ENCODE measurements at places on chromosomes 4 and X.

GRCh38 chrX:69068301-69069085 is 96.8 kb downstream of the PJA1 start:
- DNase-seq: no peak

DNA sequence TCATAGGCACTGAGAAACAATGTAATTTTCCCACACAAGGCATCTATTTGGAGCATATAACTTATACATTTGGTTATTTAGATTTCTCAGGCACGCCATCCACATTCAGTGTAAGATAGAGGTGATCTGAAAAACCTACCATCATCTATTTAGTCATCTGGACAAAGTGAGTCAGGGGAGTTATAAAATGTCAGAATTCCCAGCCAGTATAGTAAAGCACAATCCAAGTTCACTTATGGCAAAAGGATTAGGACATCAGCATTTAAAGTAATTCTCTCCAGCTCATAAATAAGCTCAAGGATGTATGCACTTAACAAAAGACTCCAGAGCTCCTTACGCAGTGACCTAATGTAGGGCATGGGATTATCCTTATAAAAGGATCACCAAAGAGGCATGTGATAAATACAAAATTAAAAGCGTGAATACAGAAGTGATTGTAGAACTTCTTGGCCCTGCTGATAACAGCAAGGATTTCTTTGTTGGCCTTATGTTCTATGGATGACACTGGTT is 65.3 kb upstream of the DCLK2 start:
- DNase-seq: no peak

GRCh38 chr4:52377563-52377962 is 281.5 kb downstream of the USP46 start:
- DNase-seq: no peak

DNA sequence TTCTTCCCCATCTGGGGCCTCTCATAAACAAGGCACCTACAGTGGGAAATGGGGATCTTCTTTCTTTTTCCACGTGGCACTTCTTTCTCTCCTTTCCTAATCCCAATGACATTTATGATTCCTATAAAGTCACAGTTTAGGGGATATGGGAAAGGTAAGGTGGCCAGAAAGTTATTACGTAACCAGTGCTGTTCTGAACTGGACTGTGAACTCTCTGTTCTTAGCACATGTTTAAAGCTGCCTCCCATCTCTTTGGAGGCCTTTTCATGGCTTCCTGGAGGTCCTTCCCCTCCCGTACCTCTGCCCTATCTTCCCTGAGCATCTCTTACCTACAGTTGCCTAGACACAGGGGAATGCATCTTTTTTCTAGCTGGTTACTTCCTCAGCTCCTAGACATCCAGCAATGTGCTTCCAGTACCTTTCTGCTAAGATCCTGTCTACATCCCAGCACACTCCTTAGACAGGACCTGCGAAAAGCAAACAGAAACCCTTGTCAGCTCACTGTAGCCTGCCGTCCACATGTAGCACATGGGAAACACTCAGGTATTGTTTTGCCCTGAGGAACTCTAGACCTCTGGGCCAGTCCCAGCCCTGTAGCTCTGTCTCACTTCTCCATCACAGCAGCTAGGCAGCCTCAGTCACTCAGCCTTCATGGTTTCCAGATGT is 195.4 kb downstream of the NWD2 start:
- DNase-seq: no peak

GRCh38 chrX:313546-313945 is 5.0 kb downstream of the GTPBP6 start:
- DNase-seq: no peak

DNA sequence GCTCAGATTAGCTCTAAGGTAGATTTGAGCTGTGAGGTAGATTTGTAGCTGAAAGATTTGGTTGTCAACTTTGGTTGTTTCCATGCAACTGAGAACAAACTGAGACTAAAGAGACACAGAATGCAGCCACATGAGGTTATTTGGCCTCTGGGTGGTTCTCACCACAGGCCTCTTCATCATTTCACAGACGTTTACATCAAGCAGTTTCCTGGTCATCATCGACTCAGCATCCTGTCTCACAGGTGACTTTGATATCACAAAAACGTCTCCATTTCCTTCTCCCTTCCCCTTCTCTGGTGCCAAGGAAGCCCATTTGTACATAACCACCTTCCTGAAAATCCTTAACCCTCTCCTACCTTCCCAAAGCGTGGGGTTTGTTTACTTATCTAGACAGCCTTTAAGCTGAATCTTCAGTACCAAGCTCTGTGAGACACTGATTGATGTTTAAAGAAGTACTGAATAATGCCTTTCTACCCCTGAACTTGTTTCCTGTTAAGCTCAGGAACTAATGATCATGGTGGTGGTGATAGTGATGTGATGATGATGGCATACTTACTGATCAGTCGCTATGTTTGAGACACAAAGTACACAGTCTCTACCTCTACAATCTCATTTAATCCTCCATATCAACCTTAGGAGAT is 81.9 kb downstream of the FAM114A1 start:
- DNase-seq: no peak

- no peak for DNase-seq
Observed at GRCh38 chr4:2702361-2702760, 53.8 kb downstream of the TNIP2 start.

GRCh38 chr4:140096483-140096861 is 57.5 kb downstream of the MAML3 start:
- no peak for DNase-seq

DNA sequence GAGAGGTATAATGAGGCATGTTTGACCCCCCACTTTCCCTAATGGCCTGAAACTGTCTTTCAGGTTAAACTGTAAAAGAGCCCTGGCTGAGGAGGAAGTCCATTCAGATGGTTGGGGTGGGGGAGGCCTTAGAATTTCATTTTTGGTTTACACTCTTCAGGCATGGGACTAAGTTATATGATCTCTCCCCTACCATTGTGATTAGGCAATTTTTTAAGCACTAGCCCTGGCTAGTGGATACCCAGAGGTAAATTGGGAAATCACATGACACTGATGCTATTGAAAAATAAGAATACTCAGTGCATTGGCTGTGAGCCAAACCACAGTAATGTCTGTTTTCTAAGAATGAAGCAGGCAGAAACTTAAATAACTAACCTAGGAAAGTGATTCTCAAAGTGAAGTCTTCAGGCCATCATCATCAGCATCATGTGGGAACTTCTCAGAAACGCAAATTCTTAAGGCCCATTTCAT is 149.7 kb downstream of the RRAGB start:
- DNase-seq: no peak

DNA sequence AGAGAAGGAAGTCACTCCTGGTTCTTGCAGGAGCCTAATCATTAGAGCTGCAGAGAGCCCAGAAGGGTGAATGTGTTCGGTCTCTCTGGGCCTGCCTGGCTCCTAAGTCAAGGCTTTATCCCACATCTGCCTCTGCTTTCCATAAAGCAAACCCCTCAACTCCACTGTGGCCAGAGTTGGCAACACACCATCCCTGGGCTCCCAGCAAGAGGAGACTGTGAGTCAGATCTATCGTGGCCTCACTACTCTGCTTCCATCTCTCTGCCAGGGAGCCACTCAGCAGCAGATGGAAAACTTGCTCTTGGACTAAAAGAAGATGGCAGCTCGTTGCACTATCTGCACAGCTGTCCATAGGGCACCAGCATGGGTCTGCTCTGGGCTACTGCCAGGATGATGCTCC is 348.2 kb downstream of the FBXW7 start:
- DNase-seq: no peak

DNA sequence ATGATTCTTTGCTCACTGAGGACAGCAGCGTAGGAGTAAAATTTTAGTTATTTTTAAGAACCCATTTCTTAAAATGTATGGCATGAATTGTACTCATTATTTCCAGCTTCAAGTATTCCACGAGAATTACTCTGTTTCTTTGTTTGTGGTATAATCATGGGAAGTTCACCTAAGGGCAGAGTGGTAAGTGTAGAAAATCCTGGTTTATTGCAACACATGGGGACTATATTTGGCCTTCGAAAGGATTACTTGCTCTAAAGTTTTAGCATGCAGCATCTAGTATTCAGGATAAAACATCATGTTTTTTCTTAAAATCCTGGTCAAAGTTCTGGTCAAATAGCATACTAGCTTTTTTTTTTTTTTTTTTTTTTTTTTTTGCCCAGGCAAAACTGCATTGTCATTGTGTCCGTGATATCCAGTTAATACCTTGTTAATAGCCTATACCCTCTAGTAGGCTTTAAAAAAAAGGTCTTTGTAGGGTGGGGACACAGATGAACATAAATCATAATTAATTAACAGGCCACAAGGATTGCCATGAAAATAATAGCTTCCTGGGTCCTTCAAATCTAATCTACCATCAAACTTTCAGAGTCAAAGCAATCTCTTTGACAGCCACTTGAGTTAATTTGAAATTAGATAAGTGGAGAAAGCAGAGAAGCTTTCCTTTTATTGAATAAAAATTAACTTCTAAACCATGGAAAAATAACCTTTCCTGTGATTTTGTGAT is 44.6 kb upstream of the VEGFC start:
- DNase-seq: no peak

GRCh38 chrX:107701493-107702121 is 73.3 kb downstream of the PRPS1 start:
- DNase-seq: no peak

GRCh38 chrX:39018541-39018940 is 217.3 kb downstream of the MID1IP1 start:
- DNase-seq: no peak

- no peak for DNase-seq
Observed at GRCh38 chrX:100926453-100926852, 2.3 kb downstream of the XKRX start.

GRCh38 chr4:88759039-88759894 is 61.6 kb upstream of the NAP1L5 start:
- no peak for DNase-seq

DNA sequence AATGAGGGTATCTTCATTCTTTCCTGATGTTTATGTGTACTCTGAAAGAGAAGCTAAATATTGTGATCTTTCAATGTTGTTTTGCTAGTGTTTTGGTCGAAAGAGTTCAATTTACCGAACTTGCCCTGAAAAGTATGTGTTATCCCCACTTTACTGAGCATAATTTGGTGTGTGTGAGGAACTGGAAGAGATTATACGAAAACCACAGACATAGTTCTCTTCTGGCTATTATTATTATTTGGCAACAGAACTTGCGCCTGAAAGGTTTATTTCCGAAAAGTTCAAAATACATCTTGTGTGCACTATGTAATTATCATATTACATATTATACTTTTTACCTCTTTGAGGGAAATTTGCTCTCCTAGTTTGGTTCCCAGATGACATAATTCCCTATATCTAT is 232.5 kb upstream of the INTU start:
- no peak for DNase-seq

DNA sequence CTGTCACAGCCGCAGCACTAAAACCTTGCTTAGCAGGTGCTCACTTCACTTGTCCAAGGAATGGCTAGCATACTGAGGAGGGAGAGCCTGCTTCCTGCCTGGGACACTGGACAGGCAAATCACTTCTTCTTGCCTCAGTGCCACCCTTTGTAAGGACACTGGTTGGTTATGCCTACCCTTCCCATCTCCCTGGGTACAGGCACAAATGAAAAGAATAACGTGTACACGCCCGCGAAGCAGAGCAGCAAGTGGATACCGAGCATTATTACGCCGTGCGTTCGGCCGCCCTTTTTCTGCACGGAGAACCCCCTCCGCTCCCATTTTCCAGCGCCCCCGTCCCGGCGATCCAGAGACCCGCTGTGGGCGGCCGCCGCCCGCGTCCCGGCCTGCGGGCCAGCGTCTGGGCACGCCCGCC is 338 bp upstream of the KLHL2 start:
- DNase-seq: no peak

DNA sequence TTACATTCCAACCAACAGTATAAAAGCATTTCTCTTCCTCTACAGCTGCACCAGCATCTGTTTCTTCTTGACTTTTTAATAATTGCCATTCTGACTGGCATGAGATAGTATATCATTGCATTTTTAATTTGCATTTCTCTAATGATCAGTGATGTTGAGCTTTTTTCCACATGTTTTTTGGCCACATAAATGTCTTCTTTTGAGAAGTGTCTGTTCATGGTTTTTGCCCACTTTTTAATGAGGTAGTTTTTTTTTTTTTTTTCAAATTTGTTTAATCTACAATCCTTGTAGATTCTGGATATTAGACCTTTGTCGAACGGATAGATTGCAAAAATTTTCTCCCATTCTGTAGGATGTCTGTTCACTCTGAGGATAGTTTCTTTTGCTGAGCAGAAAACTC is 39.5 kb upstream of the TBC1D19 start:
- no peak for DNase-seq

- DNase-seq: no peak
Observed at GRCh38 chrX:132591719-132592275, 103.0 kb upstream of the MBNL3 start.

- DNase-seq: no peak
Observed at GRCh38 chr4:110636680-110637407, 14.0 kb upstream of the PITX2 start.

- no peak for DNase-seq
Observed at GRCh38 chr4:5707778-5708448, 446 bp downstream of the EVC2 start.

GRCh38 chrX:118156254-118156952 is 39.8 kb upstream of the KLHL13 start:
- DNase-seq: no peak

DNA sequence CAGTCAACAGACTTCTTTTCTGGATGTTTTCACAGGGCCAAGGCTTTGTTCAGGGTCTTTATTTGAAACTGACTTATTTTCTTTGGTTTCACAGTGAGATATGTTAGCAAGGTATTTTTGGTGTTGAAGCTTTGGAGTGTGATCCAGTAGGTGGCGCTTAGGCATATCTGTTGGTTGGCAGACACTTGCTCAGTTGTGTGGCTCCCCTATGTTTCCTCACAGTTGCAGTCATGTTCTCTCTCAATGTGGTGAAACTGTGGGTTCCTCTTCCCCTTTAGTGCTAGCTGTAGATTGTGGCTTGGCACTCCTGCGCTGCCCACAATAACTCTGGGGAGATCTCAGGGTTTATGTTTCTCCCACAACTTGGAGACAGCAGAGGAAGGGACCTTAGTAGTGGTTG is 460.8 kb downstream of the SLITRK2 start:
- DNase-seq: no peak

- no peak for DNase-seq
Observed at GRCh38 chr4:5843573-5844530, 49.0 kb downstream of the CRMP1 start.

DNA sequence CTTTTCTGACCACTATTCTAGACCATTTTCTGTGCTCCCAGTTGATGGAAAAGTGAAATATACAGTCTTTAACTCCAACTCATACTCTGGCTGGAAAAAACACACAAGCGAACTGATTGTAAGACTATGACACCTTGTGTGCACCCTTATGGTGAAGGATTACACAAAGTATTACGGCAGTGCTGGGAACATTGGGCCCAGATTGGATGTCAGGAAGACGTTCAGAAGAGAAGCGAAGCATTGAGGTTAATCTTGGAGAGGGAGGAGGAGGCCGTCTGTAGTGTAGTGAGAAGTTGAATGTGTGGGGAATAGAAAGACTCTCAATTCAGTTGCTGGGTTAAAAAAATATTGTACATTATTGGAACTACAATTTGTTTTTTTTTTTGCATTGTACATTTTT is 50.0 kb downstream of the GRIA2 start:
- DNase-seq: no peak

GRCh38 chr4:71050809-71051208 is 57.4 kb downstream of the DCK start:
- no peak for DNase-seq

Measured in hematopoietic multipotent progenitor cell treated with erythropoietin and hydrocortisone succinate and interleukin-3 and kit ligand, for 15 days (in vitro differentiated cells).